ENCODE measurements at places on chromosomes 6 and 20. TPM values are rescaled to one million over a fixed set of nuclear protein-coding genes. Genes with fewer than 3 reads are reported as not detected.

ANKRD66 gene
- not detected for polyA plus RNA-seq

SPATS1 gene
- not detected for polyA plus RNA-seq

FNDC11 gene
- polyA plus RNA-seq = 5.2 TPM

CRISP3 gene
- not detected for polyA plus RNA-seq

FERMT1 gene
- 0.16 TPM for polyA plus RNA-seq

PDYN gene
- polyA plus RNA-seq = 17.3 TPM

ASIP gene
- polyA plus RNA-seq = not detected

SYCP2L gene
- polyA plus RNA-seq = 9.4 TPM

Data from neural cell (in vitro differentiated cells).